ENCODE measurements at places on chromosomes 4 and X.

DNA sequence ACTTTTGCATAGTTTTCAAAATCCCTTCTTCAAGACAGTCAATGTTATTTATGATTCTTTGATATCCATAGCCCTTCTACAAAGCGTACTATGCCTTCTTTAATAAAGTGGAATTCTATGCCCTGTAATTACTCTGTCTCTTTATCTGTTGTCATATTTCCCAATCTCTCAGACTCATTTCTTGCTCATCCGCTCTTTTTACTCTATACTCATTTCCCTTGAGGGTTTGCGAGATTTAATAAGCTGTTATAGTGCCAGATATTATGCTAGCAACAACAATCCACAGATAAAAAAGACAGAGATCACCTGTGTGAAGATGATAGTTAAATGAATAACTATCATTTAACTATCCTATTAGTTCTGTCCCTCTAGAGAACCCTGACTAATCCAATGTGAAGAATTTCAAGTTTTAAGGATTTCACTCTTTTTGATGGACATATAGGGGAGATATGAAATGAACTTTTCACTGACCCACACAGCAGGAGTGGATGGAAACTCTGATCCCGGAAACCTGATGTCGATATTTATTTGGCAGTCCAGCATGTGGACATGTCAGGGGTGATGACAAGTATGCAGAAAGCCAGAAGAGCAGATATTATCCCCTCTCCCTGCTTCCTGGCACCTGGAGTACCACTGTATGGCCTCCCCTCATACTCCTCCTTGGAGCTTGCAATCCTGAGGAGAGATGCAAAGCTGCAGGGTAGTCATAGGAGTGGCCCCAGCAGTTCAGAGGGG lies 49.7 kb downstream of the TMEM156 start:
- no peak for DNase-seq

- no peak for DNase-seq
These were observed 12.7 kb downstream of the RASSF6 start for GRCh38 chr4:73607375-73608033.

- no peak for DNase-seq
These were observed 914.2 kb upstream of the LCORL start for GRCh38 chr4:18935659-18936345.

GRCh38 chr4:145482209-145483037 lies 770 bp downstream of the SMAD1 start:
- DNase-seq, result no peak

GRCh38 chr4:43690116-43690515 lies 758.5 kb downstream of the KCTD8 start:
- DNase-seq, result no peak

DNA sequence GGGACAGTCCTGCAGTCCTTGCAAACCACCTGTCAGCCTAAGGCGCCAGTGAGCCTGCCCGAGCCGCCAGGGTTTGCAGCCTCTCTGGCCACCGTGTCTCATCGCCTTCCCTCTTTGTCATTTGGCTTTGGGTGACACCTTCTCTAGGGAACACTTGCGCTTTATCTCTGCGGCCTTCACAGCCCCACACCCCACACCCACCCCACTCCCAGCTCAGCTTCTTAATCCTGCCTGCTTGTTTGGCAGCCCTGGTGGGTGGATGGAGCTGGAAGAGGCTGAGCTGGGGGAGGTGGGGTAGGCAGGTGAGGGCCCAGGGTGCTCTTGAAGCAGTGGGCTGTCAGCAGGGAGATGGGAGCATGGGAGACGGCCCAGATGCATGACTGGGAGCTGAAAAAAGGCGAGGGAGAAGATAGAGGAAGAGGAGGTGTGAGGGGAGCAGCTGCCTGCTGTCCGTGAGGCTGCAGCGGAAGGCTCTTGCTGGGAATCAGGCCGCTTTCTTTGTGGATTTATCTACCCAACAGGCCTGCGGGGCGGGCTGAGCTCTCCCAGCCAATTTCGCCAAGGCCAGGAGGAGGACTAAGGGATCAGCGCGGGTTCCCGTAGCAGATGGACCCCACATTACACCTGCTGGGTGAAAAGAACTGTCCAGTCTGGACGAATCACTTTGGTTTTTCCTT lies 97.5 kb upstream of the STOX2 start:
- no peak for DNase-seq

Measured in CMK (cell line).